ENCODE measurements at places on chromosomes 11 and 22. TPM values are rescaled to one million over a fixed set of nuclear protein-coding genes. Genes with fewer than 3 reads are reported as not detected.

The DAGLA gene
- total RNA-seq = 5.1 TPM

DNA sequence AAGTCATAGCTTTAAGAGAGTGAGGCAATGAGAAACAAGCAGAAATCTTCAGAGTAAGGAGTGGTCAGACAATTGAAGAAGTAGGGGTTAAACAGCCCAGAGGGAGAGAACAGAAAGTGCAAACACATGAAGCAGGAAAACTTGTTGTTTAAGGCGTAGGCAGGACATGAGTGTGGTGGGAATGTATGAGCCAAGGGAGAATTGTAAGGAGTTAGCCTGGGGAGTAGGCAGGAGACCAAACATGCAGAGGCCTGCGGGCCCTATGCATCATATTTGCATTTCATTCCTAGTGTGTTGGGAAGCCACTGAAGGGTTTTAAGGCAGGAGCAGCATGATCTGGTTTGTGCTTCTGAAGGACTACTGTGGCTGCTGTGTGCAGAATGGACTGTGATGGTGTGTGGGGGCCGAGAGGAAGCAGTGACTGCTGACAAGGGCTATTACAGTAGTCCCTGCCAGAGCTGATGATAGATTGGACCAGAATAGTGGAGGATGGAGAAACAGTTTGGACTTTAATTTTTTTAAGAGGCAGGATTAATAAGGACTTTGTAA lies 179.9 kb upstream of the C11orf87 start:
- DNase-seq = no peak

GRCh38 chr22:44068422-44069191 lies 44.5 kb downstream of the PARVB start:
- DNase-seq = no peak

- DNase-seq = peak; percentile 84
Observed at GRCh38 chr11:73236854-73237253, 18.8 kb downstream of the P2RY2 start.

DNA sequence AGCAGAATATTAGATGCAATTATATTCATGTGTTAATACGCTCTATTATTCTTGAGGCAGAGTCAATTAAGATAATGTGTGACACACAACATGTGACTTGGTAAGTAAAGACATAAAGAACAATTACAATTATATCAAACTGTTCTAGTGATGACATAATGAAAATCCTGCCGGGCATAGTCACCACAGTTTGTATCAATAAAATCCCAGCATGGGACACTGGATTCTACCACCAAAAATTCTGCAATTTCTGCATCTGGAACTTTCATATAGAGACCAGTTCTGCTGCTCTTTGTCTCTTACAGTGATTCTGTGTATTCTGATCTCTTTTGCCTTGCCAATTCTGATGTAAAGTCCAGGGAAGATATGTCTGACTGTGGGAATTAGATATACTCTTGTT lies 495.6 kb upstream of the LRRC4C start:
- DNase-seq = no peak

DNA sequence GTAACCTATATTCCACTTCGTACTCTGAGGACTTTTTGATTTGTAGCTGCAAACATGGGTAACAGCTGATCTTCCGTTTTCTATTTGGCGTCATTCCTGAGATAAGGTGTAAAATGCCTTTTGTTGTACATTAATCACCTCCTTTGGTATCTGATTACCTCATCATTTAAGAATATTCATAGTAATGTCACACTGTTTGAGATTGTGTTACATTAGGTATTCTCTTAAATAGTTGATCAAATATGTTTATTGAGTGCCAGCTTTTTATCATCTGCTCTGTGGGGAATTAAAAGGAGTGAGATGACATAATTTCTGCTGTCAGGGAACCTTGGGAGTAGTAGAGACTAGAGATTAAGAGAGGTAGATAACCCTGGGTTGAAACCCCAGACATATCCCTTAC lies 5.9 kb downstream of the NCAM1 start:
- DNase-seq = no peak

All from psoas muscle (tissue), 8 donors.